NCI-H1436 treated with DMSO at 0.1 percent for 48 hours (cell line): ENCODE measurements at places on chromosomes 5 and 9.
A peak's percentile ranks its signal among the peaks of the same experiment; 100 is the strongest.

- DNase-seq, result no peak
These were observed 484.0 kb downstream of the SPATA31A7 start for GRCh38 chr9:61673664-61674381.

GRCh38 chr5:2748861-2749513 is 2.5 kb downstream of the IRX2 start:
- no peak for DNase-seq

DNA sequence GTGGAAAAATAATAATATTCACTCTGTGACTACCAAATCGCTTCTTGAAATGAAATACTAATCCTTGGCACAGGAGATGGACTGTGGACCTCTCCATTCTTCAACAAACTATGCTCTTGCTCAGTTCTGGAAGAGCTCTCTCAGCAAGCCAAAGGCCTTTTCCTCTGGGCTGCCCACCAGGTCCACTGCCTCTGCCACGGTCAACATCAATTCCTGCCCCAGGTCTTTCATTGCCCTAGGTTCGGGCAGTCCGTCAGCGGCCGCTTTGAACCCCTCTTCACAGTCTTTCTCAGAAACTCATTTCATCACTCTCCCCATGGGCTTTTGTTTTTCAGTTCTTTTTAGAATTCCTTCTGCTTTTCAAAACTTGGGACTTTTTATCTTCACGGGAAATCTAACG is 64.9 kb downstream of the GNAQ start:
- no peak for DNase-seq

- DNase-seq, result no peak
These were observed 514.7 kb downstream of the DIRAS2 start for GRCh38 chr9:90127923-90128322.

DNA sequence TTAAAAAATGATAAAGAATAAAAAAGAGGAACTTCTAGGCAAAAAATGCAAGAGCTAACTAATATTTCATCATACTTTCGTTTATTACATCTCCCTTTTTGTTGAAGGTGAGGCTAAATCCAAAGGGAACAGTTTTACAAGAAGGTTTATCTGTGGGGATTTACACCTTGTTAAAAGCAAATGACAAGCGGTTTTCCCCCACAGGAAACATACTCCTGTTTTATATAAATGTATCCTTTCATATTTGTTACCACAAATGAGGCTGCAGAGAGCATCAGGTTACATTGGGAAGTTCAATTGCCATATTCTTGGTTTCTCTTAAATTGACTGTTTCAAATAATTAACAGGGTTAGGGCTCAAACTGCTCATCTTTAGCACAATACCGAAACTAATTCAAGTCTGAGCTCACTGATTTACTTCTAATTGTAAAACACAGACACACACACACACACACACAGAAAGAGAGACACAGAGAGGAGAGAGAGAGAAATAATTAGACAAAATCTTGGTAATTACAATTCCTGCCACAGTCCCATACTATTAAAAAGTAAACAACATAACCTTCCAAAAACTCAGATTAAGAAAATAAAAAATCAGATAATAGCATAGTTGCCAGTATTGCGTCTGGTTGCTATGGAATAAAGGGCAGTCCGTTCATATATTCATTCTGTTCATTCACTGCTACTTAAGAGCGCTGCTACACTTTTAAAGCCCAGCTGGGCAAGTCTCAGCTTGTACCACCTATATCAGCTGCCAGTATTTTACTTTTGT is 17.1 kb downstream of the RFX3 start:
- DNase-seq, result peak; percentile 83

GRCh38 chr5:68215898-68216244 is 315 bp downstream of the PIK3R1 start:
- DNase-seq, result no peak
